ENCODE measurements at places on chromosomes 1 and 21.
A peak's percentile ranks its signal among the peaks of the same experiment; 100 is the strongest.

DNA sequence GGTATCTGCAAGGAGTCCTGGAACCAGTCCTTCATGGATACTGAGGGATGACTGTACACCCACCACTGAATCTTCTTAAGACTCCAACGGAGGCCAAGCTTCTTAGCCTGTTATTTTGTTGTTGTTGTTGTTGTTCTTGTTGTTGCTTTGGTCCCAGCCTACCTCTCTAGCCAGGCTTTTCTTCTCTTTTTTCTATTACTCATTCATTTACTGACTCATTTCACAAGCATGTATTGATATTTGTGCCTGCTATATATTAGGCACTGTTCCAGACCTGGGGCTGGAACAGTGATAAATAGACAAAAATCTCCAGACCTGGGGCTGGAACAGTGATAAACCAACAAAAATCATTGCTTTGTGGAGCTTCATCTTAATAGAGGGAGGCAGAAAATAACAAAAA is 20.4 kb downstream of the CENPF start:
- DNase-seq: no peak

DNA sequence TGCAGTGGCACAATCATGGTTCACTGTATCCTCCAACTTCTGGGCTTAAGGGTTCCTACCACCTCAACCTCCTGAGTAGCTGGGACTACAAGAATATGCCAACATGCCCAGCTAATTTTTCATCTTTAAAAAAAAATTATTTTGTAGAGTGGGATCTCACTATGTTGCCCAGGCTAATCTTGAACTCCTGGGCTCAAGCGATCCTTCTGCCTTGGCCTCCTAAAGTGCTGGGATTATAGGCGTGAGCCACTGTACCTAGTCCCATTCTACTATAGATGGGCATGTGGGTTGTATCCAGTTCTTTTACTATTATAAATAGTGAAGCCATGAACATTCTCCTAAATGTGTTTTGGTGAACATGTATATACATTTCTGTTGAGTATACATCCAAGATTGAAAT is 57.9 kb upstream of the PAXBP1 start:
- no peak for DNase-seq

DNA sequence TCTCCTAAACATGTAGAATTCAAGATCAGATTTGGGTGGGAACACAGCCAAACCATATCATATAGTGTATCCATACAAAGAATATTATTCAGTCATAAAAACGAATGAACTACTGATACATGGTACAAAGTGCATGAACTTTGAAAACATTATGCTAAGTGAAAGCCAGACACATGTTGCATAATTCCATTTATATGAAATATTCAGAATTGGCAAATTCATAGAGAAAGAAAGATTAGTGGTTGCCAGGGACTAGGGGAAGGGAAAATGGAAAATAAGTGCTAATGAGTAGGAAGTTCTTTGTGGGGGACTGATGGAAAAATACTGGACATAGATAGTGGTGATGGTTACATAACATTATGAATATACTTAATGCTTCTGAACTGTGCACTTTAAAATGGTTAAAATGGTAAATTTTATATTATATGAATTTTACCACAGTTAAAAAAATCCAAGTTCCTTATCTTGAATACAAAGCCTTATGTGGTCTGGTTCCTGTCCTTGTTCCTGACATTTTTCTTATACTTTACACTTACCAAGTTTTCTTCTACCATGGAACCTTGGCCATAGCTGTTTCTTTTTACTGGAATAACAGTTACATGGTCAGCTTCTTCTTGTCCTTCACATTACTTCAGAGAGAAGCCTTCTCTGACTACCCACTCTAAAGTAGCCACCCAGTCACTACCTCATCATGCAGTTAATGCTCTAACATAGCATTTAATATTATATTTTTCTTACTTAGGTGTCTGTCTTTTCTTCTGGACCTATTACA is 64.0 kb downstream of the CCDC18 start:
- no peak for DNase-seq

GRCh38 chr21:21230672-21231071 is 232.5 kb downstream of the NCAM2 start:
- DNase-seq: no peak

- no peak for DNase-seq
Observed at GRCh38 chr1:236980673-236981072, 23.6 kb downstream of the MT1HL1 start.

- no peak for DNase-seq
Observed at GRCh38 chr1:40267767-40268187, 9.7 kb downstream of the ZMPSTE24 start.

DNA sequence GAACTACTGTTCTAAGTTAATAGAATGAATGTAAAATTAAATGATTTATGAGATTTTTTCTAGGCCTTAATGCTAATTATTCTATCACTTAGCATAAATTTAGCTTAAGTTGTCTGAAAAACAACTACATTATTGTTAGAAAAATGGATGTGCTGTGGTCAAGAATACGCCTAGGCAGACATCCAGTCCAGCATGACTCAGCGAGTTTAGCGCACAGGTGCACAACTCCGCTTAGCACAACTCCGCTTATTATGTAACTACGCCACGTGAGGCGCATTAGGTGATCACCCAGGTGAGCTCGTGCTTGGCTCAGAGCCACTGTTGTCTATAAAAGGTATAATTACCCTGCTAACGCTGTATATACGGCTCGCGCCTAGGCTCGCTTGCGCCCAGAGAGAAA is 1043.6 kb upstream of the ADGRL4 start:
- no peak for DNase-seq

GRCh38 chr1:222920169-222920568 is 105.3 kb downstream of the DISP1 start:
- no peak for DNase-seq

GRCh38 chr1:6185151-6185550 is 5.0 kb upstream of the CHD5 start:
- DNase-seq: no peak

DNA sequence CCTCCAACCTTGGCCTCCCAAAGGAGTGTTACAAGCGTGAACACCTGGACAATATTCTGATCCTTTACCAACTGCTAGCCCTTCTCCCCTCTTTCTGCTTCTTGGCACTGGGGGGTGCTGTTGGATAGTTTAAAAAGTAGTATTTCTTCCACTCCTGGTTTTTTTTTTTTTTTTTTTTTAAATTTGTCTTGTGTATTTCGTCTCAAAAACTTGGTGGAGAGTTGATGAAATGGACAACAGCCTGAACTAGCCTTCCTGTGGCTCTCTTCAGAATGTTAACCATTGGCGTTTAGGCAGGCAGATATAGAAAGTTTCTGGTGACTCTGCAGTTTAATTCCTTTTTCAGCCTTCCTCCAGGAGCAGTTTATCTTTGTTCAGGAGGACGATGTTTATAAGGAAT is 69.7 kb upstream of the USP24 start:
- DNase-seq: no peak

- DNase-seq: peak; percentile 27
Observed at GRCh38 chr1:232952514-232953499, 2.4 kb downstream of the NTPCR start.

DNA sequence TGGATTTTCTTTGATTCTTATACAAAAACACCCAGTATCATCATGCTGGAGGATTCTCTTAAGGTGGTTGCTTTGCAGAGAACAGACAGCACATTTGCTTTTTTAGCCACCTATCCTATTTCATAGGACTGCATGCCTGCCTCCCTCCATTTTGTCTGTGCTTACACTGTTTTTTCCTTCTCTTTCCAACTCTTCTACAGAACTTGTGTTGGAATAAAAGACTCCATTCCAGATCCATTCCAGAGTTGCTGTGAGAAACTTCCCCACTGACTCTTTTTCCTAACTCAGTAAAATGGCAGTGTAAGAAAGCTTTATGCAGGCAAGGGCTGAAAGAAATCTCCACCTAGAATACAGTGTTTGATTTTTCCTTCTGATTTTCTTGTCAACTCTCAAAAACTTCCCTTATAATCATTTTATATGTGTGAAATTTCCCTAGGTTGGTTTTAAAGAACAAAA is 5.2 kb upstream of the ARID1A start:
- DNase-seq: no peak

- DNase-seq: no peak
Observed at GRCh38 chr1:3698660-3699408, 46.5 kb downstream of the TP73 start.

DNA sequence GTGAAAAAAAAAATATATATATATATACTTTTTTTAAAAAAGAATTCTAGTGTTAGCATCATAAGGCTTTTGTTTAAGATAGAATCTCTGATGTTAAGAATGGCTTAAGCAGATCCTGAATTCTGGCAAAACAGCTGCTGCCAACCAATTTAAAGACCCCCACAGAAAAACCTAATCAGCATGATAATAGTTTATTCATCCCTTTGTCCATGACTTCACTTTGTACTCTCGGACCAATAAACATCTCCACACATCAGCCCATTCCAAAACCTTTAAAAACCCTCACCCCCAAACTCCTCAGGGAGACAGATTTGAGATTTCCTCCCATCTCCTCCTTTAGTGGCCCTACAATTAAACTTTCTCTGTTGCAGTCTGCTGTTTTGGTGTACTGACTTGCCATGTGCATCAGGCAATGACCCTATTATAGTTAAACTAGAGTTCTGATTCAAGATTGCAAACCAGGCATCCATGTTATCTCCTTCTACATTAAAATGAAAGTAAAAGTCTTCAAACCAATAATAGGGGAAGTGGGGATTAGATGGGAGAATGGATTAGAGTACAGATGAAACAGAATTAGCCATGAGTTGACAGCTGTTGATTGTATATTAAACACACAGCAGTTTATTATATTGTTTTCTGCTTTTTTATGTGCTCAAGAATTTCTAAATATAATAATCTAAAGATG is 9.8 kb upstream of the PHTF1 start:
- DNase-seq: no peak

- DNase-seq: no peak
Observed at GRCh38 chr1:208213786-208214185, 30.4 kb downstream of the PLXNA2 start.

DNA sequence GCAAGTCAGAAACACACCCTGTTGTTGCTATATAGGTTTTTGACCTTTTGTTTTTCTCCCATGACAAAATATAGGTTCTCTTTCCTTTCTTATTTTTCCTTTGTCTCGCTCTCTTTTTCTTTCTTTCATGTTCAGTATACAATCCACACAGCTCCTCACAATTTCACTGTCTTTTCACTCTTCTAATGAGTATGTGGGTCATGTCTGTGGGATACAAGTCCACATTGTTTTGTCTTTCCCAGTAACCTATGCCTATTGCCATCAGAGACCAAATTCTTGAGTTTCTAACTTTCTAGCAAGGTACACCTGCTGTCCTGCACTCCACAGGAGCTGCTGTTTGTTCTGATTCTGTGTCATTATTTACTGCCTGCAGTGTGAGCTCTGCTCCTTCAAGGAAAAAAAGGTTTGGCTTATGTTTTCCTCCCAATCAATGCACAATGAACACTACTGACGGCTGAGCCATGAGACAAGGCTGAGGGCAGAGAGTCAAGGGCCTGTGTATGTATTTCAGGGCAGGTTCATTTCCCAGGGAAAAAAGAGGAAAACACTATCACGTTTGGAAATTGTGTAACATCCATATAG is 453.8 kb downstream of the NEGR1 start:
- peak; percentile 2 for DNase-seq

DNA sequence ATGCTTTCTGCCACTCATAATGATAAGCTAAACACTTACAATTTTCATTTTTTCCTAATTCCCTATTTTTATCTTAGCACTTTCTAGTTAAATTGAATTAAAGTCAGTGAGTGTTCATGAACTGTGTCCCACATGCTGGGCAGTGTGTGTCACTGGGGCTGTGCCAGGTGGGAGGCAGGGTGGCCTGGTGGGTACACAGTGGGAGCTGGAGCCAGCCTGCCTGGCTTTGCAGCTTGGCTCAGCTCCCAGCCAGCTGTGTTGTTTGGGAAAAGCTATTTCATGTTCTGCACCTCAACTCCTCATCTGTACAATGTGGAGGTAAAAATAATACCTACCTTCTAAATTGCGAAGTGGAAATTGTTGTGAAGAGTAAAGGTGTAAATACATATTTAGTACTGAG is 238.4 kb downstream of the PLA2G4A start:
- DNase-seq: no peak

DNA sequence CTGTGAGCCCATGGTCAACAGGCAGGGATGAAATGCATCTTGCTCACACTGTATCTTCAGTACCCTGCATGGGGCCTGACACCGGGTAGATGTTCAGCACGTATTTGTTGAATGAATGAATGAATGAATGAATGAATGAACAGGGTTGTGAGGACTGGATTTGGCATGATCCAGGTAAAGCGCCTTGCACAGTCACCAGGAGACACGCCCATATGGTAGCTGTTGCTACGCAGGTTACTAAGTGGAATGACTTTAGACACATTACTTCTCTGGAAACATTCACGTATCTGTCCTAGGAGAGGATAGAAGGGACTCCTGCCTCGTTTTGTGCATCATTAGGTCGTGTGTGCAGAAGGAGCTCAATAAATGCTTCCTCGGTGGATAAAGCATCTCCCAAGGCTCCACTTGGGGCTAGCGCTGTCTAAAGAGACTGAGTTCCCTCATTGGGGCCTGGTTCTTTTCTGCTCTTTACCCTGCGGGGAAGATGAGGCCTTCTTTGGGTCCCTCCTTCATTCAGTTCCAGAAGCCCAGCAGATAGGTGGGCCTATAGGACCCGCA is 54.2 kb downstream of the NDUFS5 start:
- no peak for DNase-seq

- no peak for DNase-seq
Observed at GRCh38 chr1:20033420-20033819, 36.6 kb upstream of the PLA2G5 start.

- no peak for DNase-seq
Observed at GRCh38 chr1:233614743-233615521, 1.0 kb downstream of the KCNK1 start.

DNA sequence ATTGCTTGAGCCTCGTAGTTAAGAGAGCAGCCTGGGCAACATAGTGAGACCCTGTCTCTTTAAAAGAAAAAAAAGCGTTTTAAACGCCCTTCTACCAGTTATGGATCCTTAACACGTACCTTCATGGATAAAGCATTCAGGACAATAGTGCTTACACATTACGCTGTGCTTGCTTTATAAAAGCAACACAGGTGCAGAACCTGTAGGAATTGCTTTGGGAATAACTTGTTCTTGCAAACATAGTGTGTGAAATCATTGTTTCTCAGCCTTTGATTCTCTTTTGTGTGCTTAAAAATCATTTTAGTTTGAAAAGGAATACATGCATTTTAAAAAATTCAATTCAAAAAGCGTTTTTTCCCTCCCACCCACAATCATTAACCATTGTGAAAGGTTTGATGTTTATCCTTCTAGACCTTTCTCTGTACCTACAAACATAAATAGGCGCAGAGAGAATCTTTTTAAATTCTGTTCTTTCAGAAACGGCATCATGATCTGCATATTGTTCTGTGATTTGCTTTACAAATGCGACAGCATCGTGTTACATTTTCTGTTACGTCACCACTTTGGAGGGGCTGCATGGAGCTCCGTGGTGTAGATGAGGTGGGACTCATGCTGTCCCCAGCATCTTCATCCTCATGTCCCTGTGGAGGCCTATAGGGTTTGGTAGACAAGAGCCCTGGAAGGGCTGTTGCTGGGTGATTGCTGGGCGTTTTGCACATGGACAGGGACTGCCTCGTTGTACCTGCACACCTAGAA is 54.6 kb downstream of the SPSB1 start:
- DNase-seq: no peak

GRCh38 chr1:58837886-58838285 is 54.0 kb upstream of the JUN start:
- DNase-seq: no peak

GRCh38 chr1:899636-900317 is 23.9 kb upstream of the SAMD11 start:
- no peak for DNase-seq

GRCh38 chr21:39312112-39313041 is 1.1 kb downstream of the BRWD1 start:
- peak; percentile 92 for DNase-seq
